Epithelial cell of proximal tubule (primary cell): ENCODE measurements at places on chromosomes 12 and 14. TPM values are rescaled to one million over a fixed set of nuclear protein-coding genes. Genes with fewer than 3 reads are reported as not detected.

PLEKHH1 gene
- total RNA-seq = 6.3 and 7.6 TPM in 2 replicates

IL22 gene
- total RNA-seq = not detected in 2 replicates

PTPRB gene
- total RNA-seq = 1.6 and 2.5 TPM in 2 replicates

DLK1 gene
- not detected in 2 replicates for total RNA-seq
